NCI-H2227 treated with DMSO at 0.1 percent for 48 hours (cell line): ENCODE measurements at places on chromosomes 5 and 9.

- DNase-seq = no peak
Measured at GRCh38 chr5:53291528-53291927, 182.0 kb upstream of the MOCS2 start.

GRCh38 chr5:151427258-151427657 lies 20.1 kb upstream of the SLC36A1 start:
- no peak for DNase-seq

DNA sequence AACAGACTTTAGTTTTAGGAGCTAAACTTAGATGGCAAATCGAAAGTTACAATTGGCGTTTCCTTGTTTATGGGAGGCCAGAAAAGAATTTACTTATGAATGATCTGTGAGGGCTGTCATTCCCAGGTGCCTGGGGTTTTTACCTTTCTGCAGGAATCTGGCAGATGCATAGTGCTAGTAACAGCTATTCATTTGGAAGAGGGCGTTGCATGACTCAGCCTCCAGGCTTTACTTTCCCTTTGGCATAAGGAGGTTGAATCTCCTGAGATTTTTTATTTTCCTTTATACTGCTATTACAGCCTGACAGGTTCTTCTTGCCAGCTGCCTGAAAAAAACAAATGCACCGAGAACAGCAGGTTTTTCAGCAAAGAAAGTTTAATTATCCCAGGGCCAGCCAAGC lies 30.0 kb downstream of the CARD6 start:
- DNase-seq = no peak

DNA sequence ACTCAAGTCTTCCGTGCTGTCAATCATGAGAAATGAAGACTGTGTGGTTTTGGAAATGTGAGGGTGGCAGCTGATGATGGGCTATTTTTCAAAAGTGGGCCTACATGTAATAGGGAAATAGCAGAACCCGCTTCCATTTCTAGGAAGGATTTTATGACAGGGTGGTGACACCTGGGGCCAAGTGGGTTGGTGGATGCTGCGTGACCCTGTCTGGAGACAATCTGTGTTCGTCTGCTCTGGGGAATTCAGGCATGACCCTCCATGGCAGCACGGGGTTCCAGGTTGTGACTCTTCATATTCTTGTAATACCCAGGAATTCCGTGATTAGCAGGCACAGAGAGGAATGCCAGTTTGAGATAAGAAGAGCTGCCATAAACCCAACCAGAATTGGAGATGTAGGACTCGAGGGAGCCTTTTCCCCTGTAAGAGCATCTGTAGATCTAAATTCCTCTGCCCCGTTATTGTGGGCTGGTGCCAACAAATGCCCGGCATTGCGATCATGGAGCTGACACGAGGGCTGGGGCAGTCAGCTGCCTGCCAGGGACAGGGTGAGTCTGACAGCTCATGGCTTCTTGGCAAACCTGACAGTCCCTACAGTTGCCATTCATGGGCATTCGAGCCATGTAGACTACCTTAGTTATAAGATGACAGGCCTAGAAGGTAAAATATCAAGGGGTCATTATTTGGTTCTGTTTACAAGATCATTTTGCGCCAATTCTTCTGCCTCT lies 279.7 kb downstream of the GADD45G start:
- DNase-seq = no peak

GRCh38 chr5:77850536-77851175 lies 74.5 kb upstream of the TBCA start:
- no peak for DNase-seq

DNA sequence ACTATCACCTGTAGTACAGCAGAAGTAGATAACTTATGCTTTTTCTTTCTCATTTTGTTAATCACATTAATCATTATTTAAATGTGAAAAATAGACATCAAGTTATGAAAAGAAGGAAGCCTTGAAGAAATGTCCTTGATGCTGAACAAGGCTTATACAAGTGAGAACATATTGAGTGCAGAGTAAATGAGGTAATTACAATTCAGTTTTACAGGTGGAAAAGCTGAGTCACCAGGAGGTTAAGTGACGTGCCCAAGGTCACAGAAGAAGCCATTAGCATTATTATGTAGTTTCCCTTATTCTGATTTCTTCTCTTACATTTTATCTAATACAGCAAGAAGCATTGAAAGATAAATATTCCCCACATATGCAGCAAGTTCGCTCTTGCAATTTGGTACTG lies 998.5 kb upstream of the CDH6 start:
- no peak for DNase-seq

DNA sequence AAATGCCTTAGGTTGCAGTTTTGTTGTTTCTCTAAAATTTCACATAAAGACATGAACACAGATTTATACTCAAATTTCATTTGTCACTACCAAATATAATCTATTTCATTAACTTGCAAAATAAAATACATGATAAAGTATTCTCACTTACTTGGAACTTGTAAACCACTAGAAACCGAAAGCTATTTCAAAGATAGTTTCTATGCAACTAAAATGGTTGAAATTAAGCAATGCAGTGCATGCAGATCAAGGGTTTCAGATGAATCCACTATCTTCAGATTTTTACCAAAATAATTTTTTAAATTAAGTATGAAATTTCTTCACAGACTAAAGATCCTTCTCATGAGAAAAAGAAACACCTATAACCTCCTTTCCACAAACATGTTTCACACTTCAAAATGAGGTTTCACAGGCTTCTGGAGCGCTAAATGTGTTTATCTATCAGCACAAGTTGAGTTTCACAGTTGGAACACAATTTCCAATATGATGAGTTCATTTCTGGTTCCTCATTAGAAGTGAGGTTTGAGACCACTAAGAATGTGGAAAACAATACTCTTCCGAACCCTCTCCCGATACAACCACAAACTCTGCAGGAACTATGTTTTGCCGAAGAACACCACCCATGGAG lies 63.9 kb downstream of the EPB41L4A start:
- no peak for DNase-seq

GRCh38 chr5:128366147-128366546 lies 171.9 kb downstream of the FBN2 start:
- no peak for DNase-seq

- DNase-seq = peak; percentile 76
Measured at GRCh38 chr9:4315582-4316215, 15.8 kb upstream of the GLIS3 start.

GRCh38 chr9:70177121-70177520 lies 81.7 kb upstream of the SMC5 start:
- no peak for DNase-seq

GRCh38 chr5:119330367-119331183 lies 25.2 kb upstream of the TNFAIP8 start:
- DNase-seq = no peak

DNA sequence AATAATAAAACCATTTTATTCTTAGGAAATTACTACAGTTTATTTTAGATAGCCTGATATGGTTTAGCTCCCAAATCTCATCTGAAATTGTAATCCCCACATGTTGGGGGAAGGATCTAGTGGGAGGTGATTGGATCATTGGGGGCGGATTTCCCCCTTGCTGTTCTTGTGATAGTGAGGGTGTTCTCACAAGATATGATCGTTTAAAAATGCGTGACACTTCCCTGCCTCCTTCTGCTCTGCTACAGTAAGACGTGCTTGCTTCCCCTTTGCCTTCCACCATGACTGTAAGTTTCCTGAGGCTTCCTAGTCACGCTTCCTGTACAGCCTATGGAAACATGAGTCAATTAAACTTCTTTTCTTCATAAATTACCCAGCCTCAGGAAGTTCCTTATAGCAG lies 122.4 kb upstream of the FGF10 start:
- no peak for DNase-seq

DNA sequence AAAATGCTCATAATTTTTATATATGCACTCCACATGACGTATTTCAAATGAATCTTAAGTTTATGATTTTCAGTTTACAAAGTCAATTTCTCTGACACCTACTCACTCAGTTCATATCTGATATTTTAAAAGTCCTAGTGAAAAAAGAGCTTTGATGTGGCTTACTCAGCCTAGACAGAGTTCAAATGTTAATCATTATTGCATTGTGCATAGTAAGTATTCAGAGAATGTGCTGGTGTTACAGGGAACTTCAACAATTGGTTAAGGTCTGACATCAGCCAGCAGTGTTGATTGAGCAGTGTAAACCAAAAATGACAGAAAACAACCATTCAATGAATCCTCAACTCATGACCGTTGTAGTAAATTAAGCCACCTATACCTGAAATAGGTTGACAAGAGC lies 147.2 kb upstream of the LHFPL2 start:
- no peak for DNase-seq

DNA sequence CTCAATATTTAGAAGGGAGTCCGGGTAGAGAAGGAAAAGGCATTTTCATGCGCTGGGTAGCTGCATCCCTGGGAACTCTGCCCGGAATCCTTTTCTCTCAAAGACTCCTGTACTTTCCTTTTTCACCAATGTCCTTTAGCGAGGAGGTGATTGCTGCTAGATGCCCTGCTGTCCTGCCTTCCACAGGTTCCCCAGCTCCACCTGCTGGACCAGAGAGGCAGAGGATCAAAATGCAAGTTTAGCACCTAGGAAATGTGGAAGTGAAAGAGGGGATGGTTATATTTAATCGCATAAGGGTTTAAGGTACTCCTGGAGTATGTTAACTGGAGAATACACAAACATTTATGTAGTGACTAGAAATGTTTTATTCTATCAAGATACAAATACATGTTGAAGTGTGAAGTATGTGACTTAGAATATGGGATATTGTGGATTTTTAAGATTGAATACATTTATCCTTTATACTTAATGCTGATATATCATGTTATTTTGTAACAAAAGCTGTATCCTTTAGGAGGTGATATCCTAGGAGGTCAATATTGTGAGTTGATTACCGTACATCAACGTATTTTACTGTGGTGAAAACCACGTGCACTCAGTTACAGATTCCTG lies 145.7 kb downstream of the ARHGAP26 start:
- peak; percentile 10 for DNase-seq

GRCh38 chr5:23648656-23649055 lies 141.2 kb downstream of the PRDM9 start:
- no peak for DNase-seq

- no peak for DNase-seq
Measured at GRCh38 chr5:160458806-160459800, 37.4 kb downstream of the PTTG1 start.
